ENCODE measurements at places on chromosomes 13 and 19. TPM values are rescaled to one million over a fixed set of nuclear protein-coding genes. Genes with fewer than 3 reads are reported as not detected.

GRCh38 chr19:18503971-18504885 is 17.6 kb downstream of the ELL start:
- no peak overlapping the region for H3K27ac ChIP-seq
- DNase-seq, result no peak
- H3K4me3 ChIP-seq, result no peak overlapping the region
- peaks cover 3% of the 10 kb centered on the region for H3K36me3 ChIP-seq

DNA sequence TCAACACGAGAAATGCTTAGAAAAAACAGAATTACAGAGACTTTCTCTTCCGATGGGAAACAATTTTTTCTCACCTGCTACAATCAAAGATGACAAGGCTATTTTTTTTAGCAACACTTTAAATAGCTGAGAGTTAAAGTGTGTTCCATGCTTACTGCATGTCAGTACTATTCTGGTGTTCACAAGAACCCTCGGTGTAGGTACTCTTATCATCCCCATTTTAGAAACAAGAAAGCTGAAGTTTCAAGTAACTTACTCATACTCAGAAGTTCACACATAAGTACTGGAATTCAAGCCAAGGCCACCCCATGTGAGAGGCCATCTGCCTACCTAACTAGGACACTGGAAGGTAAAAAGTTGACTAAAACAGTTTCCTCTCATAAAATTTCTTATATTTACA is 9.0 kb upstream of the TNFRSF19 start:
- H3K27me3 ChIP-seq, result no peaks in the 10 kb centered on the region
- no peak for DNase-seq
- H3K36me3 ChIP-seq, result no peaks in the 10 kb centered on the region
- H3K4me1 ChIP-seq, result peaks cover 6% of the 10 kb centered on the region

DNA sequence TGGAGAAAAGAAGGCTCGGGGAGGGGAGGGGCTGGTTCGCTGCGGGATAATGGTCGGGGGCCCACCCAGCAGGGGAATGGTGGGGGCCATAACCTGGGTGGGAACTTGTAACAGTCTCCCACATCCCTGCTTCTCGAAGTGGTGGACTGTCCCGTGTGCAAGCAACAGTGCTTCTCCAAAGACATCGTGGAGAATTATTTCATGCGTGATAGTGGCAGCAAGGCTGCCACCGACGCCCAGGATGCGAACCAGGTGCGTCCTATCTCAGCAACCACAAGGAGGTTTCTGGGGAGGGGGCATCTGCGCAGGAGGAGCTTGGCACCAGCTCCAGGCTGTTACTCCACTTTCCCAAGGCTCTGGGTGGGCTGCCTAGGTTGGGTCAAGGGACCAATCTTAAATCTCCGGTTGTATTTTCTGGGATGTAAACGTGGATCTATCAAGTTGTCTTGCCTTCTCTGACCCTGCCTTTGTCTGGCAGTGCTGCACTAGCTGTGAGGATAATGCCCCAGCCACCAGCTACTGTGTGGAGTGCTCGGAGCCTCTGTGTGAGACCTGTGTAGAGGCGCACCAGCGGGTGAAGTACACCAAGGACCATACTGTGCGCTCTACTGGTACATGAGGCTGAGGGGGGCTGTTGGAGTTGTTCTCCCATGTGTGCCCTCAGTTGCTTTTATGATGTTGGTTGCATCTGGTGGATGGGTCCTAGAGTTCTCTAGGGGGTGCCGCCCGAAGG is 1.6 kb downstream of the TRIM28 start:
- peaks cover 16% of the 10 kb centered on the region for H3K4me1 ChIP-seq
- H3K27me3 ChIP-seq, result no peaks in the 10 kb centered on the region
- peak overlapping the region; percentile 99 for H3K4me3 ChIP-seq
- peak overlapping the region; percentile 28 for H3K27ac ChIP-seq

DNA sequence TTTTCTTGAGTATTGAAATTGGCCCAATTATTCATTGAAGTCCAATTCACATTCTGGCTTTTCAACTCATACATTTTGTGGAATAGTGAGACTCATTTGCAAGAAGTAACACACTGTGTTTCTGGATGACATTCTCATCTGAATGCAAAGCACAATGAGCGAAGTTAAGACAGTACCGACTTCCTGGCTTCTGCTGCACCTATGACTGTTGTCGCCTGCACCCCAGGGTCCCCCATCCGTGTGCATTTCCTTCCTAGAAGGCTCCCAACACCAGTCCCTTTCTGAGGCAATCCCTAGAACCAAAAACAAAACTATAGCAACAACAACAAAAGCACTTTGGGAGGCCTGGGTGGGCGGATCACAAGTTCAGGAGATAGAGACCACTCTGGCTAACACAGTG is 183.3 kb downstream of the SHISA2 start:
- H3K27ac ChIP-seq, result no peak overlapping the region
- no peaks in the 10 kb centered on the region for H3K4me1 ChIP-seq
- no peaks in the 10 kb centered on the region for H3K27me3 ChIP-seq

DNA sequence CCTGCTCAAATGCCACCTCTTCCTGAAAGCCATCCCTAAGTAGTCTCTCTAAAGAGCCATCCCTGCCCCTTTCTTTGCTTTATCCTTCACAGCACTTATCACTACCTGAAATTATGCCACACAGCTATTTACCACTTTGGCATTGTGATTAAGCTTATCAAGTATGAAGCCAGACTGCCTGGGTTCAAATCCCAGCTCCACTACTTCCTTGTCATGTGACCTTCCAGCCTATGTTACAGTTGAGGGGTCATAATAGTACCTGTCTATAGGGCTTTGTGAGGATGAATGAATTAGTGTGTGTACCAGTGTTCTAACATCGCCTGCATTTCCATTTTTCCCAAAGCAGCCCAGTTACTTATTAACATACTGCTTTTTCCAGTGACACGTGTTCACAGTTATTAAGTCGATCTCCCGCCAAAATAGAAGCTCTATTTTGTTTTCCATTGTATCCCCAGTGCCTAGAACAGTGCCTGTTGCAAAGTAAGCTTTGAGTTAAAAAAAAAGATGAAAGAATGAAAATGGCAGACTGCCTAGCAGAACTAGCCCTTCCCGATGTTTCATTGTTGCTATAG is 32.8 kb downstream of the ZSWIM9 start:
- peaks cover 10% of the 10 kb centered on the region for H3K36me3 ChIP-seq
- H3K27ac ChIP-seq, result peak overlapping the region; percentile 32
- no peak for DNase-seq
- peak overlapping the region; percentile 52 for H3K4me3 ChIP-seq

GRCh38 chr13:51326777-51327176 is 12.7 kb upstream of the SERPINE3 start:
- H3K4me1 ChIP-seq, result no peaks in the 10 kb centered on the region
- no peak overlapping the region for H3K27ac ChIP-seq
- DNase-seq, result no peak
- no peaks in the 10 kb centered on the region for H3K27me3 ChIP-seq
- H3K4me3 ChIP-seq, result no peak overlapping the region

- H3K27ac ChIP-seq, result no peak overlapping the region
- H3K27me3 ChIP-seq, result no peaks in the 10 kb centered on the region
- no peak overlapping the region for H3K4me3 ChIP-seq
- no peaks in the 10 kb centered on the region for H3K4me1 ChIP-seq
- H3K36me3 ChIP-seq, result no peaks in the 10 kb centered on the region
These were observed 260.0 kb downstream of the COG6 start for GRCh38 chr13:39915418-39915817.

DNA sequence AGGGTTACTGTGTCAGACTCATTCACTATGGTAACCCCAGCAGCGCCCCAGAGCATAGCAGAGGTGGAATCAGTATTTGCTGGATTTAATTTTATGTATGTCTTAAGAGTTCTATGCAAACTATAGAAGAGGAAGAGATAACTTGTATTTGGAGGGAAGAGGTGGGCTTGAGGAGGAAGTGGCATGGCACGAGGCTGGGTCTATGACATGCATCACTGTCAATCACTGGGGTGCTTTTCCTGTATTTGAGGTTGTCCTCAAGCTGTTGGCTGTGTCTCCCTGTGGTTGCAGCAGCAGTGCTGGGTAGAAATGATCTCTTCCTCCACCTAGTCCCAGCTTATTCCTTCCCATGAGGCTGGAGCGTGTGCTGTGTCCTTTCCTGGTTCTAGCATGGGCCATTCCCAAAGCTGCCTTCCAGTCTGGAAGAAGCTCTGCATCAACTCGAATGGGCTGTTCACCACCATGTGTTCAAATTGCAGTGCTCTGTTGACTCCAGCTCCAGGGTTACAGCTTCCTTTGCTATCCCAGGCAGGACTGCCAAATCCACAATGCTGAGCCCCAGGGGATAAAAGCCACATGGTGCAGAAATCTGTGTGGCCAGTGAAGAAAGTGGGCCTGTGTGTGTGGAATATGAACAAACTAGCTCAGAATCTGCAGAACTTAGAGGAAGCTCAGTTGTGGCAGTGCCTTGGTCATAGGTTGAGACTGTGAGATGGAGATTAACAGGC is 73.1 kb upstream of the MTIF3 start:
- H3K4me3 ChIP-seq, result no peak overlapping the region
- no peak for DNase-seq
- no peaks in the 10 kb centered on the region for H3K36me3 ChIP-seq
- no peaks in the 10 kb centered on the region for H3K27me3 ChIP-seq
- no peak overlapping the region for H3K27ac ChIP-seq

DNA sequence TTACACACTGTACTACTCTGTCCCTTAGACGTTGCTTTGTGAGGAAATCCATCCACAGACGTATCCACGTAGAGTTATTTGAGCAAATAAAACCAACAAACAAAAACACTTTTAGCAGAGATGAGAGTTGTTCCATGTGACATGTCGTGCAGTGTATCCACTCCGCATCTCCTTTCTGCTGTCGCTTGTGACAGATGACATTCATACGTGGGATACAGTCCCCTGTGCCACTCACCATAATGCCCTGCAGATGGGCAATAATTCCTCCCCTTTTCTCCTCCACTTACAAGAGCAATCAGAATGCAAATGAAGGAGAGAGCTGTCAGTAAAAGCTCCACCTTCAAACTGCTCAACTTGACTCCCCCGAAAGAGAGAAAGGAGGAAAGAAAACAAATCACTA is 26.0 kb downstream of the IRS2 start:
- DNase-seq, result no peak
- no peak overlapping the region for H3K27ac ChIP-seq
- 0 out of 2 replicates have a peak, but pooled peaks cover 4% of the 10 kb centered on the region for H3K27me3 ChIP-seq
- peaks cover 8% of the 10 kb centered on the region for H3K4me1 ChIP-seq
- peaks cover 7% of the 10 kb centered on the region for H3K36me3 ChIP-seq
- no peak overlapping the region for H3K4me3 ChIP-seq

- no peak overlapping the region for H3K4me3 ChIP-seq
- DNase-seq, result no peak
- no peak overlapping the region for H3K27ac ChIP-seq
- no peaks in the 10 kb centered on the region for H3K36me3 ChIP-seq
These were observed 195.8 kb downstream of the RAP2A start for GRCh38 chr13:97629601-97630272.

DNA sequence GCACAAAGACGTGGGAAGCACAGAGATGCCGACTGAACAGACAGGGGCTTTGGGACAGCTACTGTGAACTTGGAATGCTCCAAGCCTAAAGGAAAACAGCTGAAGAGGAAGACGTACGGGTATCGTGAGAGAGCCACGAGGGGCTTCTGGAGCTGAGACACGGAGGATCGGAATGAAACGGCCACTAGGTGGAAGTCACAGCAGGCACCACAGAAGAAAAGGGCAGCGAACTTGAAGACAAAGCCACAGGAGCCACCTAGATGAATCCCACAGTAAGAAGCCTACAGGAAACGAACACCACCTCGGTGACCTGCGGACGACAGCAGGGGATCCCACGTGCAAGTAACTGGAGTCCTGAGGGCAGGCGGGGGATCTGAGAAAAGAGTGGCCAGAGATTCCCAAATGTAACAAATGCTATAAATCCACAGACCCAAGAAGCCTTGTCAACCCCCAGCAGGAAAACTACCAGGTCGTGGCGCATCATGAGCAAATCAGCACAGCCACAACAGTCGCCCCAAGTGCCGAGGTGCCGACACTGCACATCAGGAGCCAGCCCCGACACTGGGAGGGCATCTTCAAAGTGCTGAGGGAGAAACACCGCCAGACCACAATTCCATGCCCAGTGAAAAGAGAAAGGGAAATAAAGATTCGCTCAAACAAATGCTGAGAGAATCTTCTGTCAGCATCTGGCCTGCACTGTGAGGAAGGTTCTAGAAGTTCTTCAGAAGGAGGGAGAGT is 39.3 kb upstream of the ISYNA1 start:
- peaks cover 41% of the 10 kb centered on the region for H3K4me1 ChIP-seq
- H3K4me3 ChIP-seq, result no peak overlapping the region

The ZNF888 gene
- total RNA-seq, result 6.9 TPM

The CD177 gene
- not detected for total RNA-seq
